CD4-positive, CD25-positive, alpha-beta regulatory T cell (primary cell): ENCODE measurements at places on chromosomes 16 and 17. TPM values are rescaled to one million over a fixed set of nuclear protein-coding genes. Genes with fewer than 3 reads are reported as not detected.

- no peak for DNase-seq
Measured at GRCh38 chr16:87412371-87412995, 20.3 kb downstream of the MAP1LC3B start.

The RFWD3 gene
- total RNA-seq: 48.5 TPM

The ARHGDIG gene
- total RNA-seq: not detected

- DNase-seq: no peak
Measured at GRCh38 chr17:2795441-2796163, 636 bp upstream of the RAP1GAP2 start.

DNA sequence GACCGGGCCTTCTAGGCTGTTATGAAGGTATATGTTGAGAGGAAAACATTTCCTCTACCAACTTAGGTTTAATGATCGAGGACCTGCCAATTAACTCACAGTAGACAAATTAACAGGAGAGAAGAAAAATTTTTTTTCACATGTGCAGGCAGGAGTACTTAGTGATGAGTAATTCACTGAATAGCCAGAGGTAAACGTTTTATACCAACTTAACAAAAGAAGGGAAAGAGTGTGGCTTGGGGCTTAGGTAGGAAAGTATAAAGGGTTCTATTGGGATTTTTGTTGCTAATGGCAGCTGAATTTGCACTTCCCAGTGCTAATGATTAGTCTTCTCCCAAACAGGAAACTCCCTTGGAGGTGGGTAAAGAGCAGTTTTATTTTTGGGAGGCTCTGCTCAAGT, 121.6 kb upstream of the HS3ST4 start:
- no peak for DNase-seq

The NR1D1 gene
- total RNA-seq: 29.5 TPM

GRCh38 chr17:81539961-81540675, 11.9 kb downstream of the FSCN2 start:
- DNase-seq: no peak

GRCh38 chr17:75646638-75646992, 13.4 kb downstream of the SMIM5 start:
- no peak for DNase-seq

- no peak for DNase-seq
Measured at GRCh38 chr16:86231996-86232350, 278.4 kb upstream of the FOXF1 start.

The ARHGAP23 gene
- total RNA-seq: 2.3 TPM

The SPATA32 gene
- total RNA-seq: 0.20 TPM
